ENCODE measurements at places on chromosomes 11 and 22. TPM values are rescaled to one million over a fixed set of nuclear protein-coding genes. Genes with fewer than 3 reads are reported as not detected.

DNA sequence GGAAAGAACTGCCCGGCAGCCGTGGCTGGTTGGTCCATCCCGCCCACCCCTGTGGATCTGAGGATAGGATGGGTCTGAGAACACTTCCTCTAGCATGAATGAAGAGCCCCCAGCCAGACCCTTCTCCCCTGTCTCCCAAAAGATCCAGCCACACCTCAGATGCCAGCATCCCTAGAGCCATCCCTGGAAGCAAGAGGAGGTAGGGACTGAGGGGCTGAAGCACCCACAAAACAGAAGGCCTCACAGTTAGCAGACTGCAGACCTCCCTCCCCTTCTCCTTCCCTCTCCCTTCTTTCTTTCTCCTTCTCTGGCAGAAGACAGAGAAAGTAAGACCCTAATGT lies 1.7 kb downstream of the NRXN2 start:
- no peak for DNase-seq

GRCh38 chr11:118530180-118530682 lies 761 bp upstream of the TMEM25 start:
- DNase-seq: no peak

The DDTL gene
- 4.9 TPM for total RNA-seq

DNA sequence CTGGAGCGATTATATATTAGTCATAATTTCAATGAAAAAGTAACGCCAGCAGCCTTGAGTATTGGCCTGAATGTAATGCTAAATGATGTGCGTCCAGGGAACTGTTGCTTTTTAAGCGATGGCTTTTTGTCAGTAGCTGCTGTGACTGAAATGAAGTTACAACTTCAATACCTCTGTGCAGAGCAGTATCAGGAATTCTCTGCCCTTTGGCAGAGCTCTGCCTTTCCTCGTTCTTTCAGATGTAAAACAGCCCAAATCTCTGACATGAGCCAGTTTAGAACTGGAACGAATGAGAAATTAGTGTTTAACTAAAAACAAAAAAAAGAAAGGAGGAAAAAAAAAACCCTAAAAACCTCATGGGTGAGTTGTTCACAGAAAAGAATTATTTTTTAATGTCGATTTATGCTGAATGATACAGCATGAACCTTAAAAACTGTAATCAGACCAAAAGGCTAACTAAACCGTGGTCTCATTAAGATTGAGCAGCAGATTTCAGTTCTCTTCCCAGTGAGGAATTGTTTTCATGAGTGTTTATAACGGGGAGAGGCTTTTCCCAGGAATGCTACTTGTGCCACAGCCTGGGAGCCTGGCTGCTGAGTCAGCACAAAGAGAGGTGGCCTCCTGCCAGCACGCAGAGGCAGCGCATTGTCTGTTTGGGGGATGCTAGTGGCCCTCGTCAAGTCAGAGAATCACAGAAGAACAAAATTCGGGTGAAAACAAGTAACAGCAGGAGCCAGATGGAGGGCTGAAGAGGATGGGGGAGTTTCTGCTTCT lies 146.2 kb upstream of the RASSF10 start:
- no peak for DNase-seq

- DNase-seq: no peak
These were observed 156.4 kb upstream of the PITPNB start for GRCh38 chr22:28075358-28075981.

DNA sequence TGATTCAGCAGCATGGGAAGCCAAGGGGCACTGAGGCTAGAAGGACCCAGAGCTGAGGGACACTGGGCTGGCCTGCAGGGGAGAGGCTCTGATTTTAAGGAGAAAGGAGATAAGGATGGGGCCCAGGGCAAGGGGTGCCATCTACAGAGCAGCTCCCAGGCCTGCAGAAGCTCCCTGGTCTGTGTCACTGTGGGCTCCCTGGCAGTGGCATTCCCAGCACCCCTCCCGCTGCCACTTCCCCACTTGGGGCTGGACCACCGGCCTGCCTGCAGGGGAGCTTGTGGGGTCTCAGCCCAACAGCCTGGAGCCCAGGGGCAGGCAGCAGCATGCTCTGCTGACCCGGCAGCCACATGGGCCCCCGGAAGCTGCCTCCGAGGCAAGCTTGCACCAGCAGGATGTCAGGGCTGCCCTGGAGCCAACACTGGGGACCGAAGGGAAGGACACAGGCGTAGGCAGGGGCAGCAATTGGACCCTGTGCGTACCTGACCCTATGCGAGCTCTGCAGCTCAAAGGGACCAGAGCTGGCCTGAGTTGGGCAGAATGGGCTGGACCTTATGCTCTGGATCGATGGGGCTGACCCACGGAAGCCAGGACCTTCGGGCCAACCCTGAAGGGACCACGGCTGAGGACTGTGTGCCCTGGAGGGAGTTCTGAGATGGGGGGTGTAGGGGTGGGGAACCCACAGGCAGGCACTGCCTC lies 35.4 kb upstream of the WNT7B start:
- DNase-seq: no peak

The MS4A12 gene
- total RNA-seq: not detected

DNA sequence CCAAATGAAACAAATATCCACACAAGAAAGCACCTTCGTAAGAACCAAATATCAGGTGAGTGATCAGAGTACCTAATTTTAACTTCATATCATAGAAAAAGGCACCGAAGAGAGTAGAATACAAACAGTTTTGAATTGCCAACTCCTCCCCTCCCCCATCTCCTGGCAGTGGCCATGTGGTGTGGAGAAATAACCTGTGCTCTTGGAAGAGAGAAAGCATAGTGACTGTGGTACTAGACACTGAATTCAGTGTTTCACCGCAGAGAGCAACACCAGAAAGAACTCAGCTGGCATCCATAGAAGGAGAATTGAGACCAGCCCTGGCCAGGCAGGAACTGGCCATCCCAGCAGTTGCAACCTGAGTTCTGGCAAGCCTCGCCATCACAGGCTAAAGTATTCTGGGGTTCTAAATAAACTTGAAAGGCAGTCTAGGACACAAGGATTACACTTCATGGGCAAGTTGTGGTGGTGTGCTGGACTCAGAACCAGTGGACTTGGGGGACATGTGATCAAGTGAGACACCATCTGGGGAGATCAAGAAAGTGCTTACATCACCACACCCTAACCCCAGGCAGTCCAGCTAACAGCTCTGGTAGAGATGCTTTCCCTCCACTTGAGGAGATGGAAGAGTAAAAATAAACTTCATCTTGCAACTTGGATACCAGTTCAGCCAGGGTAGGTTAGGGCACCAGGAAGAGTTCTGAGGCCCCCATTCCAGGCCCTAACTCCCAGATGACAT lies 1003.2 kb downstream of the NTM start:
- DNase-seq: no peak

DNA sequence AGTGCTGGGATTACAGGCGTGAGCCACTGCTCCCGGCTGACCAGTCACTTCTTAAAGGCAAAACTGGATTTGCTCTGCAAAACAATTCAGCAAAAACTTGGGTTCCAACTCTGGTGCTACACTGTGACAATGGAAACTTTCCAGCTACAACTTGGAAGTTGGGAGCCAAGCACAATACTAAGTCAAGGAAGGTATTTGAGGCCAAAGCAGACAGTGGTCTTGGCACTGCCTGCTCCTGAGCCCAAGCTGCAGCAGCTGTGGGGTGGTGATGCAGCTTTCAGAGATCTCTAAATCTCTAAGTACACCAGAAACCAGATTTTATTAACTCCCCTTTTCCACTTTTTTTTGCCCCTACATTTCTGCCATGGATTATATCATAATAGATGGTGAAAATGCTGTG lies 17.5 kb downstream of the ADM start:
- no peak for DNase-seq

The DCHS1 gene
- total RNA-seq: 0.48 TPM

DNA sequence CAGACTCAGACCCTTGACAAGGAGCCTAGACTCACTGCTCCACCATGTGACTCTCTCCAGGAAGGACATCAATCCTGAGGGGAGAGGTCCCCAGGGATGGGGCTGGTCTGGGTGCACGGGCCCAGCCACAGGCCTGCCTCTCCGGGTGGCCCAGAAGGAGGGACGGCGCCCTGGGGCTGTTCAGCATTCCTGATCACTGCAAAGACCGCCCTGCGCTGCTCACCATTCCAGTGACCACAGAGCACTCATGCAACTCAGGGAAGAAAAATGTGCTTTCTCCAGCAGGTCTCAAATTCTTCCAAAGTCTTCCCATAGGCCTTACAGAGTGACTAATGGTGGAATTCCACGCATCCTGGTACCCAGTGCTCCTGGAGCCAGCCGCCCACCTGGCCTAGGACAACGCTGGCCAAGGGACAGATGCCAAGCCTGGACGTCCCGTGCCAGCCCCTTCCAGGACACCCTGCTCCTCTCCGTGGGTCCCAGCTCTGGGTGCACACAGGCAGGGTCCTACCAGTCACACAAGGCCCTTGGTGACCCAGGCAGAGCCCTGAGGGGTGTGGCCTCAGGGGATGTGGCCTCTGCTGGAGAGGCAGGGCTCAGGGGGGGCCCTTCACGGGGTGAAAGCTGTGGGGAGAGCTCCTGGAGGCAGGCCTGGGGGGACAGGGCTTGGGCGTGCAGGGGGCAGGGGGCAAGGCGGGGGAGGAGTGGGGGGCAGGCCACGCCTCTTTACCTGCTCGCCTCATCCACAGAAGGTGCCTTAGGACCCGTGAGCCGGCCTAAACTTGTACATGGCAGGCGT lies 178.8 kb downstream of the IGLL1 start:
- DNase-seq: no peak

DNA sequence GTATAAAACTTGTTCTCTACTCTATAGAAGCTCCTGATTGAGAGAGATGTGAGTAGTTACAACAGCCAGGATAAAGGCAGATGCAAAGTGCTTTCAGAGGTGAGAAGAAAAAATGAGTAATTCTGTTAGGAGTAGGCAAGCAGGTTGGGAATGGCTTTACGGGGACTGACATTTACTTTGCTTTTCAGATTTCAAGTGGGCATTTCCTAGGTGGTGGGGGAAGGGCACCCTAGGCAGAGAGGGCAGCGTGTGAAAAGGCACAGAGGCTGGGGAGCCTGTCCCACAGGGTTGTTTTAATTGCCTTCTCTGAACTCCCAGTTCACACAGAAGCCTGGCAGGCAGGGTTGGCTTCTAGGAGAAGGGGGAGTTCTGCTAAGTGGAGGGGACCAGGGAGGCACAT lies 106.5 kb downstream of the NAV2 start:
- no peak for DNase-seq

DNA sequence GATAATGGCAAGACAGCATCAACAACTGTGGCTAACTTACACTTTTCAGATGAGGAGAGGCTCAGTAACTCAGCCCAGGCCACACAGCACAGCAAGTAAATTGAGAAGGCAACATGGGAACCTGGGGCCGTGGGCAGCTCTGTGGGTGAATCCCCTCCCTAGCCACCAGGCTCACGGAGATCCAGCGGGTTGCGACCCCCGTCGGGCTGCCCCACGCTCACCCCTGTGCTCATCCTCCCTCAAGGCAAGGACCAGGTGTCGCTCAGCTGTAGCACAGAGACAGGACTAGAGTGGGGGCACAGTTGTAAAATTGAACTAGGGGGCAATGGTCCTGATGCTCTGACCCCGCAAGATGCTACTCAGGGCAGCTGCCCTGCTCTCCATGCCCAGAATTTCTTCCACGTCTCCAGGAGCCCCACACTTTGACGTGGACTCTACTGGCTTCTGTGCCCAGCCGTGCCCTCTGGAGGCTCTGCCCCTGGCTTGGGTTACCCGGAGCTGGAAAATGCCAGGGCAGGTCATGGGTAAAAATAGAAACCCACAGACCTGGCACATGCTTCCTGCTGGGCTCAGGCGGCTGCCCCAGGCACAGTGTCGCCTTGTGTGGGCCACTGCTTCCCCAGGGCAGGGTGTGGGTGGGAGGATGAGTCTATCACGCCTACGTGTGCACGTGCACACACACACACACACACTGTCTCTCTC lies 9.0 kb downstream of the TUBA8 start:
- no peak for DNase-seq

The CNIH2 gene
- total RNA-seq: 12.3 TPM

DNA sequence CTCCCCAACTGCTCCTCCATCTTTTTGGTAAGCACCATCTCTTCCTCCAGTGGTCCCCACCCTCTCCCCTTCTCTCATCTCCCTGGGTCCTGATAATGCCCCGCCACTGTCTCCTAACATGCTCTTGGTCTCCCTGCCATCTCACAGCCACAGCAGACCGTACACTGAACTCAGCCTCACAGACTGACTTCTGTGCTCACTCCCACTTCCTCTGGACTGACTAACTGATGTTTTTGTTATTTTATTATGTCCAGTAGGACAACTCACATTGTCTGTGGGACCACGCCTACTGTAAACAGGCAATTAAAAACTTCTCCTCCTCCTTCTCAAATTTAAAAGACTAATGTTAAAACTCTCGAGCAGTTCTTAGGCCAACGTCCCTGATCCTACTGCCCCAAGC lies 2.6 kb upstream of the GNAZ start:
- DNase-seq: no peak

The TRPC6 gene
- total RNA-seq: not detected

DNA sequence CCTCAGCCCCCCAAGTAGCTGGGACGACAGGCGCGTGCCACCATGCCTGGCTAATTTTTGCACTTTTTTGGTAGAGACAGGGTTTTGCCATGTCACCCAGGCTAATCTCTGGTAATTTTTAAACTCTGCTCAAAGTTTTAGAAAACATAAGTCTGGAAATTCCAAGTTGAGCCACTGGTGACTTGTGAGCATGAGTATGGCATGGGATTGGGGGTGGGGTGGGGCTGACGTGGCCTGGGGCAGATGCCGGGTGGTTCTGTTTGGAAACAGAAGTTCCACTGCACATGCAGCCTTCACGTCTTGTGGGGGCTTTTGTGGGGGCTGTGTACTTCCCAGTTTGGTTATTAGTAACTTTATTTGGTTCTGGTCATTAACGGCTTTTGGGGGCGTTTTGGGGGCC lies 67.3 kb downstream of the PTPRJ start:
- no peak for DNase-seq

DNA sequence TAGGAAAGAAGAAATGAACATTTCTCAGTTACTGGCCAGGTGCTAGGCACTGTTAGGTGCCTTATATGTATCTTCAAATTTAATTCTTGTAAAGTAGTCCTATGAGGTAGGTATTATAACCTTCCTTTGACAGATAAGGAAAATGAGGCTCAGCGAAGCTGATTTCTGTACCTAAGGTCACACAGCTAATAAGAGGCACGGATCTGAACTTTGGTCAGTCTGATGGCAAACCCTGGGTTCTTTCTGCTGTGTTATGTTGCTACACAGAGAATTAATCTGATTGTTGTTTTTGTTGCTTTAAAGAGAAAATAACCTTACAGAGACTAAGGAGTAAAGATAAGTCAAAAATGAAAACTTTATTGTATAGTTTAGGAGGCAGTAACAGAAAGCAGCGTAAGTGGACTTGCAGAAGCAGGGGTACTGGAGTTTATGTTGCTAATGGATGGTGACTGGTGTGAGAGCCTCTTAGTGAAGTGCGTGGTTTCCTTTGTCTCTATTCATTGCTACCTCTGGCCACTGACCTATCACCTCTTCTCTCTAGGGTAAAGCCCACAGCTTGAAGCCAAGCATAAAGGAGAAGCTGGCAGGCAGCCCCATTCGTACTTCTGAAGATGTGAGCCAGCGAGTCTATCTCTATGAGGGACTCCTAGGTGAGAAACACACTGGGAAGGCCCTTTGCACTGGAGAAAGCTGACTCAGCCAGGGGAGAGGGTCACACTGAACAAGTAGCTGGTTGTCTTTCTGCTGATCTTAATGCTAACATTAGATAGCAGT lies 38.3 kb downstream of the MADD start:
- DNase-seq: no peak

GRCh38 chr22:49583341-49583740 lies 244.3 kb downstream of the BRD1 start:
- DNase-seq: no peak

- DNase-seq: no peak
These were observed 32.5 kb downstream of the ANO1 start for GRCh38 chr11:70110538-70111055.

- no peak for DNase-seq
These were observed 380.0 kb upstream of the B3GAT1 start for GRCh38 chr11:134792044-134792443.

GRCh38 chr11:90913131-90913668 lies 690.4 kb upstream of the CHORDC1 start:
- DNase-seq: no peak
